ENCODE measurements at places on chromosomes 16 and 17.

GRCh38 chr17:80884811-80885210 lies 106.8 kb upstream of the CHMP6 start:
- peak; percentile 6 for DNase-seq

GRCh38 chr17:39625198-39625785 lies 1.5 kb upstream of the PPP1R1B start:
- DNase-seq: no peak

- no peak for DNase-seq
Observed at GRCh38 chr16:15597135-15597534, 45.8 kb downstream of the MARF1 start.

- no peak for DNase-seq
Observed at GRCh38 chr17:74455025-74455545, 11.3 kb upstream of the CD300A start.

- no peak for DNase-seq
Observed at GRCh38 chr17:65515959-65516948, 45.2 kb downstream of the AXIN2 start.

DNA sequence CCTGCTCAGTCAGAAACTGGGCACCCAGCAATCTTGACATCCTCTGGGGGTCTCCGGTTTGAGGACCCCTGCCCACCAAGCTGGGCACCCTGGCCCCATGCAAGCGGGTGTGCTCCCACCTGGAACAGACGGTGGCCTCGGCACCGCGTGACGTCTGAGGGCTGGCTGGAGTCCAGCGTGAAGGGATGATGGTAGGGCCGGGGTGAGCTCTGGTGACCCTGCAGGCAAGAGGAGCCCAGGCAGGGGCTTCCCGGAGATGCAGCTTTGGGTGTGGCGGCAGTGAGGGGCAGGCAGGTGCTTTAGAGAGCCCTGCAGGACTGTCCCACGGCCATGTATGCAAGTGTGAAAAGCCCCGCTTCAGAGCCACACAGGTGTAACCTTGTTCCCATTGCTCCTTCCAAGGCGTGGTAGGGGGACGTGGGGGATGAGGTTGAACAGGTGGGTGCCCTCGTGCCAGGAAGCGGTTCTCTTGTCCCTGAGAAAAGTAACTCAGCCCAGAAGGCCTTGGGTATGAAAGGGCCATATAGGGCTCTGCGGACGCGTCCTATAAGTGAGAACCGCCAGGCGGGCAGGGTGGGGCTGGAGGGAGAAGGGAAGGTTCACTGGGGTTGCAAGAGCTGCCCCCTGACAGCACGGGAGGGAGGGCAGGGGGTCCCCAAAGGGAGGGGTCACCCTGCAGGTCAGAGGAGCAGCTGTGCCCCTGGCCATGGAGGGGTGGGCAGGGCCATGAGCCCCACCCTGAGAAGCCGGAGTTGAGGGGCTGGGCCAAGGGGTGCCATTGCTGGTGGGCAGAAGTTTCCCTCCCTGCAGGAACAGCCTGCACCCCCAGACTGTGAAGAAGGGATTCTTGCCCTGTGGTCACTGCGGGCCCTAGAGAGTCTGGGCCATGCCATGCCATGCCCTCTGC lies 9.2 kb downstream of the RGS11 start:
- DNase-seq: no peak

DNA sequence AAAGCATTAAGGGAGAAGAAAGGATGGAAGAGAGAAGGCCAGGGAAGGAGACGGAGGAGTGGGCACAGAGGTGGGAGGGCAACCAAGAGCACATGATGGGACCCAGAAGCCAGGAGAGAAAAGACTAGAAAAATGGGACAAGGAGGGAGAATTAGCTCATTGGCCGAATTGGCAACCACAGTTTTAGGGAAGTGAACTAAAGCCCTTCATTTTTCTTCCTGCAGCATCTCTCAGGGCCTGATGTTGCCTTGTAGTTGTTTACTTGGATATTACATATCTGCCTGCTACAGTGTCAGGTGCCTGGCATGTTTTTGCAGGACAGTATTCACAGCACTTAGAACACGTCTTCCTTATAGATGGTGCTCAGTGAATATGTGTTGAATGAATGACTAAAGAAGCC lies 19.0 kb downstream of the EMP2 start:
- DNase-seq: no peak

- no peak for DNase-seq
Observed at GRCh38 chr17:1077581-1077985, 80.7 kb downstream of the TIMM22 start.

GRCh38 chr16:84274515-84274914 lies 20.2 kb upstream of the WFDC1 start:
- no peak for DNase-seq

DNA sequence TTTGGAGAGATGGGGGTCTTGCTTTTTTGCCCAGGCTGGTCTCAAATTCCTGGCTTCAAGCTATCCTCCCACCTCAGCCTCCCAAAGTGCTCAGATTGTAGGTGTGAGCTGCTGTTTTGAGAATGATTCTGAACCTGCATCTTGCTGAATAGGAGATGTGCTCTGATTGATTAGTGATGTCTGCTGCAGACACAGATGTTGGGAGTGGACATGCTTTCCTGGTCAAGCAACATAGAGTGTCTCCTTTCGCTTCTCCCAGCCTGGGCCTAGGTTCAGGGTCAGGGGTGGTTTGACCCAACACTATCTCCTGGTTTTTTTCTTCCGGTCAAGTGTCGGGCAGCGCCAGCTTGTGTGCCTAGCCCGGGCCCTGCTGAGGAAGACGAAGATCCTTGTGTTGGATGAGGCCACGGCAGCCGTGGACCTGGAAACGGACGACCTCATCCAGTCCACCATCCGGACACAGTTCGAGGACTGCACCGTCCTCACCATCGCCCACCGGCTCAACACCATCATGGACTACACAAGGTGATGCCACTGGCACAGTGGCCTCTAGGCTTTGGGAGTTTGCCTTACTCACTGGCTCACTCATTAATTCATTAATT lies 85.2 kb downstream of the ABCC6 start:
- DNase-seq: no peak

GRCh38 chr17:5241861-5242671 lies 7.4 kb upstream of the SCIMP start:
- DNase-seq: no peak

DNA sequence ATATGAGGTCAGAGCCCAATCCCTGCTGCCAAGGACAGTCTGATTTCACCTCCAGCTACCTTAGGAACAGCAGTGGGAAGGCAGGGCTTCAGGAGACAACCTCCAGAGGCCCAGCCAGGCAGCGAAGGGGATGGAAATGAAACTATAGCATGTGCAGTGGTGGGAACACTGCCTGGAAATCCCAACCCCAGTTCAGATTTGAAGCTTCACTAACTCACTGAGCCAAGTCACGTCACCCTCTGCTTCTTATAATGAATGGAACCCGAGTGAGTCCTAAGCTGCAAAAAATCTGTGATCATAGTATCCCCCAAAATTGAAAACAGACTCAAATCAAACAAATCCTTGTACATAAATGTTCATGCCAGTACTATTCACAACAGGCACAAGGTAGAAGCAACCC lies 36.0 kb upstream of the SLC39A11 start:
- peak; percentile 56 for DNase-seq

Measured in right hindlimb (tissue), 1 donor.